Stimulated activated CD4-positive, alpha-beta T cell treated with anti-CD3 and anti-CD28 coated beads, Interleukin-1b, Interleukin-23, amount 100 ng/mL, for 1 hour (primary cell): ENCODE measurements at places on chromosomes 4 and X.

DNA sequence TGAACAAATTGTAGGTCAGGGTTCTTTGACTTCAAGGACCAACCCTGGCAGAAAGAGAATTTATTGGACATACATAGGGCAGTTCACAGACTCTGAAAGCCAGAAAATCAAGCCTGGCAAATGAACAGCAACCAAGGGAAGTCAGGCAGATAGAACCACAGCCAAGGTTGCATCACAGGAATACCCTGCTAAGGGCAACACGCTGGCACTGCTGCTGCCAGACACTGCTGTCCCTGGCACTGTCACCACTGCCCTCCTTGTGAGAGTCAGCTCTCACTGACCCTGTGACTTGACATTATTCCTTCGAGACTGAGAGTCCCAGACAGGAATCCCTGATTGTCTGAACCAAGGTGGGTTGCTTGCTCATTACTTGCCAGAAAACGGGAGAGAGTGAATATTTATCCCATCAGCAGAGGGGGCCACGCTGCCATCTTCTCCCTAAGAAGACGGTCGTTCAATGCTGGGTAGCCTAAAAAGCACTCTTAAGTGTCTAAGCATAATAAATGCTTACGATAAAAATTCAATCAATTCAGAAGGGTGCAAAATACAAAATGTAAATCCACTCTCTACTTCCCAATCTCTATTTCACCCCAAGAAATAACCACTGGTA lies 23.2 kb upstream of the PTTG2 start:
- no peak for DNase-seq

DNA sequence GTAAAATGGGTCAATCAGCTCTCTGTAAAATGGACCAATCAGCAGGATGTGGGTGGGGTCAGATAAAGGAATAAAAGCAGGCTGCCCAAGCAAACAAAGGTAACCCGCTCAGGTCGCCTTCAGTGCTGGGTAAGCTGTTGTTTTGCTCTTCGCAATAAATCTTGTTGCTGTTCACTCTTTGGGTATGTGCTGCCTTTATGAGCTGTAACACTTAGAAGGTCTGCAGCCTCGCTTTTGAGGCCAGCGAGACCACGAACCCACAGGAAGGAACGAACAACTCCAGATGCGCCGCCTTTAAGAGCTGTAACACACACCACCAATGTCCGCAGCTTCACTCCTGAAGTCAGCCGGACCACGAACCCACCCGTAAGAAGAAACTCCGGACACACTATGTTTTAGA lies 11.5 kb upstream of the CAMK2D start:
- no peak for DNase-seq

DNA sequence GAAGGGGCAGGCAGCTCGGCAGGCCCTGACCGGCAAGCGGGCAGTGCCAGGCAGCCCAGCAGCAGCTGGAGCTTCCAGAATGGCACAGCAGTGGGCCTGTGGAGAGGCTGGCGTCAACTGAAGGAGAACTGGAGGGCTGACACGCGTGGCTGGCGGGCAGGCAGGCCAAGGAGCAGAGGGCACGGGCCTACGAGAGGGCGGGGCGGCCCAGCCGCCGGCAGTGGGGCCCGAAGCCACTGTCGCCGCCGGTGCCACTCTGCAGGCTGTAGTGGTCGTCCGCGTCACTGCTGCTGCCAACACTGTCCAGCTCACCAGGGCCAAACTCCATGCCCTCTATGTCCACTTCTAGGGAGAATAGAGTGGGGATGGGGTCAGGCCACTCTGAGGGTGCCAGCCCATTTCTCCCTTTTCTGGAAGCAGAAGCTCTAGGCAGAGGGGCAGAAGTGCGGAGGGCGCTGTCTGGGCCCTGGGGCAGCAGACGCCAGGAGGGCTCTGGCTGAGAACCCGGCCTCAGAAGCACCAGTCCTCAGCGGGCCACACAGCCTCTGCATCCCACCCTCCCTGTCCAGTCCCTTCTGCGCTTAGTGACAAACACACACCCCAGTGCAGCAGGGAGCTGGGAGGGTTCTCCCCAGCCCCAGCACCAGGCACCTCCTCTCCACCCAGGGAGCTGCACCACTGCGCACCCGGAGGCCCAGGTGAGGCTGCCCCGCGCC lies 8.6 kb upstream of the HAUS3 start:
- no peak for DNase-seq

DNA sequence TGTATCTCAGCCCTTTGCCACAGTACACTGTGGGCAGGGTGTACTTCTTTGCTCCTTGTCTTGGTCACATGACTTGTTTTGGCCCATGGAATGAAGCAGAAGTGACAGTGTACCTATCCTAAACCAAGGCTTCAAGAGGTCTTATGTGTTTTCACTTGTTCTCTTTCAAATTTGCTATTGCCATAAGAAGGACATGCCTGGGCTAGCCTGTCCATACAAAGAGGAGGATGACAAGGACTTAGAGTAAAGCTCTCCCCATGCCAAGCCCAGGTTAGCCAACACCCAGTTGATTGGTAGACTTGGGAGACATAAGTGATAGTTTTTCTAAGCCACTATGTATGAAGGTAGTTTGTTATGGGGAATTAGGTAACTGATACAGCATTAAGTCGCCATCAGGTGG lies 141.1 kb upstream of the MID1 start:
- no peak for DNase-seq

- DNase-seq, result no peak
Measured at GRCh38 chr4:146243141-146243882, 29.0 kb downstream of the REELD1 start.

DNA sequence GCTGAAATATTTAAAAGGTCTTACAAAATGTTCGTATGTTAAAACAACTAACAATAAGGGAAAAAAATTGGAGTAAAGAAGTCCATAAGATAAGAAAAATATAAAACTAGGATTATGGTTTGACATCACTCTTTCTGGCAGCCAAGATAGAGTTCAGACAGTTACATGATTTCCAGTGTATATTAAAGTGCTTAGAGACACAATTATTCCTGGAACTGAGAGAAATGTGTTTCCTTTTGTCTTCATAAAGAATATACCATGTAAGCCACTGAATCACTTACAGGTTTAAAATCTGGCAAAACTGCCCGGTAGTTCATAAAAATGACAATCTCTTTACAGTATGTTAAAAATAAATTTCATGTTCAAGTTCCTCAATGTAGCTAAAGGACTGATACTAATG lies 538.7 kb upstream of the ATOH1 start:
- no peak for DNase-seq

DNA sequence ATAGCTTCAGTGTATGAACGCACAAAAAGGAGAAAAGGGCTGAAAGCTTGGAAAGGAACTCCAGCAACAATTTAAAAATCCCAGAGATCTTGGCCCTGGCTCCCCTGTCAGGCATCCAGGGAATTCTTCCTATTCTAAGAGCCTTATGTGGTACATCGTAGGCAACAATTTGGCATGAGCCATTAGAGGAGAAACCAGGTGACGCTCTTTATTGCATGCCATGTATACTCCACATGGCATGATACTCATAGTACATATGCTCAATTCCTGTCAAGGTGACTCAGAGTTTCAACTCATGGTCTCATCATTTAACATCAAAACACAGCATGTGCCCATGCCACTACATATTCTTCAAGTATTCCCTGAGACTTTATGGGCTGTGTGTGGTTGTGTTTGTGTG lies 191.3 kb downstream of the OR13H1 start:
- DNase-seq, result no peak

DNA sequence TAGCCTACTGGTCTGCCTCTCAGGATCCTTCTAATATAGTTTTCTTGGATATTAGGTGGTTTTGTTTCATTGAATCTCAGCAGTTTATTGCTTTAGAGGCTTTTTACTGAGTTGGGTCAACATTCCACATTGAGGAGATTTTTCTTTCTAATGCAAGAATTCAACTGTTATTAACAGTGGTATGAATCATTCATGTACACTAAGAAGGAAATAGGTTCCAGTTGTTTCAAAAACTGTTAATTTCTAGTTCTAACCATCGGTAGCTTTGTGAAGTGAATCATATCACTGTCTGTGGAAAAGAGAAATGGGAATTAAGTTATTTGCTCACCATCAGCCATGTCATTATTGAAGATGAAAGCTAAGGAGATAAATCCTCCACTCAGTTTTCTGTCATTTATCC lies 331.5 kb downstream of the RPA4 start:
- DNase-seq, result no peak

GRCh38 chrX:38896724-38897298 lies 95.6 kb downstream of the MID1IP1 start:
- DNase-seq, result no peak

- DNase-seq, result no peak
Measured at GRCh38 chr4:147110473-147111367, 165.1 kb upstream of the TTC29 start.

DNA sequence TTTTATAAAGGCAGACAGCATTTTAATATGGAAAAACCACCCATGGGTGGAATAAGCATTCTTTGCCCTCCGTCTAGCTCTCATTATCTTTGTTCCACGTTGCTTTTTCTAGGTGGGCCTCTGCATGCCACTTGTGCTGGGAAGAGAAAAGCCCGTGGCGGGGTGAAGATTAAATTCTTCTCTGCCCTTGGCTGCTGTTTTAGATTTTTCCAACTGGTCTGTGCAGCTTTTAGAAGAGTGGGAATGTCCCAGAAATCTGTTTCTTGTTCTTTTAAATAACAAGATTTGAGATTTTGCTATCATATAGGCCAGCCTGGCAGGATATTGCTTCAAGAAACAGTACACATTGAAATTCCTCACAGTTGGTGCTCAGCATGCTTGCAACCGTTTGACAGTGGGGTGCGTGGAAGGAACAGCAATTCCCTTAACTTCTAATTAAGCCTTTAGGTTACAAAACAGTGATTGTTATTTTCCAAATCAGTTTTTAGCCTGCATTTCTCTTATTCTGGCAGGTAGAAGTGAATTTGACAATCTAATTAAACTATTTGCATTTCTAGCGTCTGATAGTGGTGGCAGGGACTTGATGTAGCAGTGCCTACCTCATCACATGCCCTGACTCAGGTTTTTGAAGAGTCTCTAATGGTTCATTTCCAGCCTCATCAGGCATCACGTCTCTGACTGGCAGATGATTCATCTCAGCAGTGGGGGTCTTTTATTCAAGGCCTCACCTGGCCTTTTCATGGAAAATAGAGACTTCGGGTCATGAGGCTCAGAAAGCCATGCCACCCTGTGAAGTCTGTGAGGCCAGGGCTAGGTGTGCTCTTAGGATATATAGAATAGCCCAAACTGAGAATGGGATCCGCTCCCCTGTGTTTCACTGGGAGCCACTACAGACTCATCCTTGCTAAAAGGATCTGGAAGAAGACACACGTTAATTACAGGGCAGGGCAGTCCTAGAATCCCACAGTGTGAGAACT lies 50.8 kb downstream of the PPEF1 start:
- DNase-seq, result no peak

- no peak for DNase-seq
Measured at GRCh38 chr4:142307857-142308256, 538.2 kb downstream of the INPP4B start.

GRCh38 chr4:138338840-138339239 lies 96.7 kb upstream of the SLC7A11 start:
- DNase-seq, result no peak

- DNase-seq, result no peak
Measured at GRCh38 chrX:903116-903515, 272.5 kb downstream of the SHOX start.

GRCh38 chrX:24443918-24444317 lies 21.2 kb upstream of the PDK3 start:
- DNase-seq, result no peak

DNA sequence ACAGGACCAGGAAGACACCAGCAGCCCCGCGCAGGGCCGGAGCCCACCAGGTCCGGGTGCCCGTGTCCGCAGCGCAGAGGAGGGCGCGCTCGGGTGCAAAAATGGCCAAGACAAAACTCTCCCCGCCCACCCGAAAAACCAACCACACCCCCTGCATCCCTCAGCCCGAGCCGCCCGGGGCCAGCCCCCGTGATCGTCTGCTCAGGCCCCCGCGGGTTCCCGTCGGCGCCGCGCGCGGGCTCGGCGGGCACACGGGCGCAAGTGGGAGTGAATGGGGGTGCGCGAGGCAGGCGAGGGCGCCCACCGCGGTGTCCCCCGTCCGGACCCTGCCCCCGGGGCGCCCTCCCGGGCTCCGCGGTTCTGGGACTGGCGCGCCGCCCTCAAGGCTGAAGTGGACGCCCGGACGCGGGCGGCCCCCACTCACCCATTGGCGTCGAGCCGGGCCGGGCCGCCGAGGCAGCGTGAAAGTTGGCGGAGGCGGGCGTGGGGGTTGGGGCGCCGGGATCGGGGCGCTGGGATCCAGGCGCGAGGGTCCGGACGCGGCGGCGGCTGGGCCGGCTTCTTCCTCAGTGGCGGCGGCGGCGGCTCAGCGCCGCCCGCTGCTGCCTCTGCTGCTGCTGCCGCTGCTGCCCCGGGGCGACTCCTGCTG lies 393 bp downstream of the SH3KBP1 start:
- DNase-seq, result no peak

DNA sequence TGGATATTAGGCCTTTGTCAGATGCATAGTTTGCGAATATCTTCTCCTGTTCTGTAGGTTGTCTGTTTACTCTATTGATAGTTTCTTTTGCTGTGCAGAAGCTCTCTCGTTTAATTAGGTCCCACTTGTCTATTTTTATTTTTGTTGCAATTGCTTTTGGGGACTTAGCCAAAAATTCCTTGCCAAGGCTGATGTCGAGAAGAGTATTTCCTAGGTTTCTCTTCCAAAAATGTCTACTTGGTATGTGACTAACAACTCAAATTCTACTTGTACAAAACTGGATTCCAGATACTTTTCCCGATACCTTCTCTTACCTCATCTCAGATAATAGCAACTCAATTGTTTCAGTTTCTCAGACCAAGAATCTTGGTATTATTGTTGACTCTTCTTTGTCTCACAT lies 142.4 kb upstream of the GLRA2 start:
- DNase-seq, result no peak

DNA sequence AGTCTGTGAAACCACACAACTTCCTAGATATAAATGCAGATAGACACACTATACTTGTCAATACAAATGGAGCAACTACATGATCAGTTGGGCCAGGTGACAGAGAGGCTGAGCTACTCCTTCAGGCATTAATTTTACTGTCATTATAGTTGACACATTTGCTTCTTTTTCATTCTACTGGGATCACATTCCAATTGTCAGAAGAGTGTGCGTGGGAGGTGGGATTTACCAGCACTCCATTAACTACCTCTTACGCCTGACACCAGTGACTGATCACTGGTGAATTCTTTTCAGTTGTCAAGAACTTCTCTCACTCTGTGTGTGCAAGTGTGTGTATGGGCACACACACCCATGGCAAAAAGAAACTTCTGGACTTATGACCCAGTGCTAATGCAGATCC lies 94.2 kb upstream of the DIAPH2 start:
- no peak for DNase-seq

- DNase-seq, result no peak
Measured at GRCh38 chr4:27278615-27279375, 418.2 kb downstream of the STIM2 start.
